ENCODE measurements at places on chromosomes 7 and 10.

DNA sequence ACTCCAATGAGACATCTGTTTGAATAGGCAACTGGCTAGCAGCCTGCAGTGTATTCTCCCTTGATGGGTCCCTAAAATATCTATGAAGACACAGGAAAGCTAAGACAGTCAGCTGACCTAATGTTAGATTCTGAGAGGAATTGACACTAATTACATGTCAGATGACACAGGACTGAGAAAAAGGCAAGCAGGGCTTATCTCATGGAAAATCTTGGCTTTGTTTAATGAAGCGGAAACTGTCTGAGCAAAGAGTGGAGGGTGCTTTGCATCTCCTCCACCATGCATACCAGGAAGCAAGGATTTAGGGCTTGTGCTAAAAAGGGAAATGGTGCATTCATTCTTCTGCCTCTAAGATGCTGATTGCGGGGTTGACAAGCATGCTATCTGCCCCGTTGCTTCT, 135.5 kb upstream of the GLI3 start:
- no peak for DNase-seq

- DNase-seq, result no peak
Measured at GRCh38 chr10:124168581-124168980, 75.2 kb upstream of the CHST15 start.

- no peak for DNase-seq
Measured at GRCh38 chr10:101226491-101227428, 2.5 kb downstream of the LBX1 start.

GRCh38 chr7:84058311-84059076, 136.1 kb downstream of the SEMA3A start:
- no peak for DNase-seq

DNA sequence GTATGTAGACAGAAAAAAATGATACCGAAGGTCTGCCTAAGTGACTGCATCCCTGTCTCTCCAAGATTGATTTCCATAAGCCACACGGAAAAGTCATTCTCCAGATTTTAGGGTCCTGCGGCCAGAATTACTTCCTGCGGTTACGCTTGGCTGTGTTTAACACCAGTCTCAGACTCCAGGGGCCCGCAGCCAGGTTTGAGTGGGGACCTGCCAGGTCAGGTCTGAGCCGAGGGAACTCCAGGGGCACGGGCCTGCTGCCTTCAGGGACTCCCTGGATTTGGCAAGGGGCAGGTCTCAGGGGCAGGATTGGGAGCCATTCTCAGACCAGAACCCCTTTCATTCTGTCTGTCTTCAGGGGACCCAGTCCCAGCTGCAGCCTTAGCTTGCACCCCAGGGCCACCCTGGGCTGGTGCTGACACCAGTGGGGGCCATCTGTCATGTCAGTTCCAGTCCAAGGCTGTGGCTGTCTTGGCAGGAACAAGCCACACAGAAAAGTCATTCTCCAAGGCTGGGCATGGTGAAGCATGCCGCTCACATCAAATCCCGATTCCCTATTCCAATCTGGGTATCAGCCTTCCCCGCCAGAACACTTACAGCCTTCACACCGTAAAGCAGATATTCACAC, 39.0 kb downstream of the TMEM120A start:
- DNase-seq, result no peak

GRCh38 chr7:91683823-91684222, 196.7 kb downstream of the MTERF1 start:
- DNase-seq, result peak; percentile 27

- DNase-seq, result no peak
Measured at GRCh38 chr10:7192061-7192460, 218.8 kb downstream of the SFMBT2 start.
